Uterus (tissue), 4 donors: ENCODE measurements at places on chromosomes 1 and 21.

DNA sequence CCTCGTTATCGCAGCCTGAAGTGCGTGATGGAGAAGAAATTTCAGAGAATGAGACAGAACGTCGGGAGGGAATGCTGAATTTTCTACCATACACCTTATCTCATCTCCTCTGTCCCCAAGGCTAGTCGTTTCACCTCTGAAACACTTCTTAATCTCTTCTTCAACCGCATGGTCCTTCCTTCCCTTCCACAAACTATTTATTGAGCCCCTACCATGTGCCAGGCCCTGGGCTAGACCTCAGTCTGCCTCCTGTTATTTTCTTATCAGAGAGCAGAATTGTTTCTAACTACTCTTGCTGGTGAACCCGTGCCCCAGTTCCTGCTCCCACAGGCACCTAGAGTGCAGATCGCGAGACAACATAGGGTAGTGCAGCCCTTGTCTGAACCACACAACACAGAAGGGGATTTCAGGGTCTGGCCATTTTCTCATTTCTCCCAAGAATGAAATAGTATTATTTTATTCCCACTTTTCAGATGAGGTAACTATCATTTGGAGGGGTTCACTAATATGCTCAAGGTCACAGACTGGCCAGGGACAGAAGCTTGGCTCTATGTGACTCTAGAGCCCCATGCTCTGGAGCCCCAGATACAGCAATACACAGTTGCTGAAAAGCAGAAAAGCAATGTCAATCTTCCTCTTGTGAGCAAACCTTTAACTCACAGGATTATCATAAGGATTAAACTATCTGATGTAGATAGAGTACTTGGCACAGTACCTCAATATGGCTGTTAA is 598 bp upstream of the ADIPOR1 start:
- no peak for DNase-seq

- no peak for DNase-seq
Observed at GRCh38 chr1:116716391-116716790, 37.8 kb upstream of the CD2 start.

GRCh38 chr21:23401278-23401677 is 2206.0 kb downstream of the MRPL39 start:
- no peak for DNase-seq

DNA sequence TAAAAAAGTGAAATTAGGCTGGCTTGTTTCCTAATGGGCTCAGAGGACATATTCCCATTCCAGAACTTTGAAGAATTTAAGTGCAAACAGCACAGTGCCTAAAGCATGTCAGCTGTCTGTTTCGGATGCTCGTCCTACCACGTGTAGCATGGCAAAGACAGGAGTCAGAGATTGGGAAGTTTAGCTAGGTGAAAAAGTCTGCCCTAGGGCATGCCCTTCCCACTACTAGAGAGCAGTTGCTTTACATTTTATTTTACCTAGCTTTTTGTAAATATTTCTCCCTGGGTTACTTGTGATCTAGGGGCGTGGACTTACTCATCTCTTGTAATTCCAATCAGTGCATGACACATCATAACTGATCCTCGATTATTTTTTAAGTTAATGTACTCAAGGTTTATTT is 111.1 kb downstream of the LMO4 start:
- no peak for DNase-seq

GRCh38 chr1:84997667-84998600 is 1.0 kb upstream of the MCOLN2 start:
- no peak for DNase-seq

DNA sequence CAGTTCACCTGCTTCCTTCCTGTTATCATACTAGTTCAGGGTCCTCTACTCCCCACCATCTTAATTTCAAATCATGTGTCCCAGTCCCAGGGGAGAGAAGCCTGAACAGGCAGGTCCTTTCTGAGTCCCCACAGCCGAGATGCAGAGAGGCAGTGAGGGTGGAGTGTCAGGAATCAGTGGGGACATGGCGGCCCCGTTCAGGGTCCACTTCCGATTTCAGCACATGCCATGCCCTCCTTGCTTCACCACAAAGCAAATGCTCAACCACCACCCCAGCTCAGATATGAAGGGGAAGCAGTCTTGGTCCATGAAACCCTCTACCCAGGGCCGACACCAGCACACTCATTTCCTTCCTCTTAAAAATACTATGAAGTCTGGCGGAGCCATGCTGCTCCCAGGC is 5.2 kb upstream of the SEMA4A start:
- DNase-seq, result no peak

- no peak for DNase-seq
Observed at GRCh38 chr1:160405331-160405877, 5.0 kb downstream of the VANGL2 start.

DNA sequence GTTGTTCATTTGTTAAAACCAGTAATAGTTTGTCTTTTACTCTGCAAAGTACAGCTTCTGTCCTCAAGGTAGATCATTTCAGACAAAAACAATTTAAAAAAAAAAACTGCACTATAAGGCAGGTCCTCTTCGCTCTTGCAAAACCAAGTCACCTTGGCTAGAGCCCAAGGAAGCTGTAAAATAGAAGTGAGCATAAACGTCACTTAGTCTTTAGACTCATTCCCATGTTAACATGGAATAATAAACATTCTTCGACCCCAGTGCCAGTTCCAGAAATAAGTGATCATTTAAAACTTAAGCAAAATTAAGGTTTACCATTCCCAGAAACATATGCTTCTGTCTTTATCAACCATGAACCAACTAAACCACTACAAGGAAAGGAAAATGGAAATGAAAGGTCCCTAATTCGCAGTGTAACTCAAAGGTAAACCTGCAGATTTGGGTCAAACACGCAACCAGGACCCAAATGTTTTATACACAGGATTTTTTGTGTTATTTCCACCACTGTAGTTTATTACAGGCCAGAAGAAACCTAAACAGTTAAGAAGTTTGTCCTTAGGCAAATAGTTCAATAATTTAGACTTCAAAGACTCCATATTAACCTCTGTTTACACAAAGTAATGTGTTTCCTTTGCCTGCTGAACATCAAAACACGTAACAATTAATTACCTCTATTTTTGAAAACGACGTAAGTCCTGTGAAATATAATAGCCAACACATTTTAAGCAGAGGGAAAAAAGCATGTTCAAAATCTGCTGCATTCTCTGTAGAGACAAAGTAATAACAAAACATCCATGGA is 54.6 kb downstream of the TGFBR3 start:
- DNase-seq, result peak; percentile 75

DNA sequence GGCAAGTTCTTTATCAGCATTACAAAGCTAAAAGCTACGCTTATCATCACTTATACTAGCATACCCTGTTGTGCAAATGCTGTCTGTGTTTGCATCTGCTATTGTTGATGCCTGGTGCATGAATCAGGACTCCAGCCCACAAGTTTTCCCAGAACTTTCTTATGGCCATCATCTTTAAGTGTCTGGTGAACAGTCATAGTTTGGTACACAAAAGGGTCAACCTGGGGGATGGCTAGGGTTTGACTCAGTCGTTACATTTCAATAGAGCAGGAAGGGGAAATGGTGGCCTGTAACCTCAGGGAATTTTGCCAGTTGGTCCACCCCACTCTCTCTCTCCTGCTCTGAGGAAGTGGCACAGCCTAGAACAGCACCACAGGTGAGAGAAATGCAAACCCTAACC is 35.4 kb downstream of the SELL start:
- DNase-seq, result no peak

- DNase-seq, result no peak
Observed at GRCh38 chr1:81023187-81023724, 777.5 kb upstream of the ADGRL2 start.

DNA sequence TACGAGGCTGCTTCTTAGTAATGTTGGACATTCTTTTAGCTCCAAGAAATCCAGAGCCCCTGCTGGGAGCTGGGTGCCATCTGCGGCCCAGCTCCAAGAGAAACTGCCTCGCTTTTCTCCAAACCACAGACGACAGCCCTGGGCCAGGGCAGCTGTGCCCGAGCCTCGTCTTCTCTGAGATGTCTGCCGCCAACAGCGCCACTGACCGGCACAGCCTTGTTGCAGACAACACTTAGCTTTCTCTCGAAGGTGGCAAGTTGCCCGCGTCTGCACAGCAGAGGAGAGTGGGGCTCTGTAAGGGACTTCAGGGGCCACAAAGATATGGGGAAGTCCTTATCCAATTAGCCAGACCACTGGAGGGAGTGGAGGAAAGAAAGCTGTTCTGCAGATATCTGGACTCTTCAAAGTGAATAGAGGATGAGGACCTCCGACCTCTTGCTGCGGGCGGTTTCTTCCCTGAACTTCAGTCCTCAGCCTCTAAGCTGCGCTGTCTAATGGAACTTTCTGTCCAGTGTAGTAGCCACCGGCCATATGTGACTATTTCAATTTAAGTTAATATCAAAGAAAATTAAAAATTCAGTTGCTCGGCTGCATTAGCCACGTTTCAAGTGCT is 63.9 kb upstream of the DISP3 start:
- no peak for DNase-seq

- no peak for DNase-seq
Observed at GRCh38 chr1:216173376-216173995, 249.8 kb downstream of the USH2A start.

GRCh38 chr1:206790502-206791250 is 18.4 kb upstream of the IL10 start:
- no peak for DNase-seq

- no peak for DNase-seq
Observed at GRCh38 chr1:98940069-98940721, 64.5 kb downstream of the PLPPR5 start.

GRCh38 chr1:231828182-231828920 is 201.8 kb downstream of the DISC1 start:
- no peak for DNase-seq

GRCh38 chr21:45534636-45535331 is 7.5 kb downstream of the SLC19A1 start:
- DNase-seq, result peak; percentile 14

DNA sequence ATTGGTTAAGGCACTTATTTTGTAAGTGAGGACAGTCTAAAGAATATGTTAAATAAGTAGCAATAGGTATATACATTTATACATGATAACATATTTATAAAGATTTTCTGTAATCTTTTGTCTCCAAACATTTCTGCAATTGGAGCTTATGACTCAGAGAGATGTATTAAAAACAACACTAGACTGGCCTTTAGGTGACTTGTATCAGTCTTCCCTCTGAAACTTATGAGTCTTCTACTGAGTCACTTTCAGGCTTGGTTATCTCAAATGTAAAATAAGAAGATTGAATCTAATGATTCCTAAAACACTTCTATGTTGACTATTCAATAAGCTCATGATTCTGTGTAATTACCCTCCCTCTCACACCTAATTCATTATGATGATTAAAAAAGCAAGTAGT is 672.6 kb upstream of the NEGR1 start:
- DNase-seq, result no peak

- DNase-seq, result no peak
Observed at GRCh38 chr21:30248844-30249243, 32.9 kb upstream of the CLDN8 start.

DNA sequence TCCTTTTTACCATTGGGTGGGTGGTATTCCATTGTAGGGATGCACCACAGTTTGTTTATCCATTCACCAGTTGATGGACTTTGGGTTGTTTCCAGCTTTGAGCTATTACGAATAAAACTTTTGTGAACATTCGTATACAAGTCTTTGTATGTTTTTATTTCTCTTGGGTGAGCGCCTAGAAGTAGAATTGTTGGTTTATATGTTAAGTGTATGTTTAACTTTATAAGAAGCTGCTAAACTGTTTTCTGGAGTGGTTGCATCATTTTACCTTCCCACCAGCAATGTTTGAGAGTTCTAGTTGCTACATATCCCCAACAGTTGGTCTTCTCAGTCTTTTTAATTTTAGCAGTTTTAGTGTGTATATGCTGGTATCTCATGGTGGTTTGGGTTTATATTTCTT is 132.5 kb downstream of the PEX14 start:
- DNase-seq, result no peak

DNA sequence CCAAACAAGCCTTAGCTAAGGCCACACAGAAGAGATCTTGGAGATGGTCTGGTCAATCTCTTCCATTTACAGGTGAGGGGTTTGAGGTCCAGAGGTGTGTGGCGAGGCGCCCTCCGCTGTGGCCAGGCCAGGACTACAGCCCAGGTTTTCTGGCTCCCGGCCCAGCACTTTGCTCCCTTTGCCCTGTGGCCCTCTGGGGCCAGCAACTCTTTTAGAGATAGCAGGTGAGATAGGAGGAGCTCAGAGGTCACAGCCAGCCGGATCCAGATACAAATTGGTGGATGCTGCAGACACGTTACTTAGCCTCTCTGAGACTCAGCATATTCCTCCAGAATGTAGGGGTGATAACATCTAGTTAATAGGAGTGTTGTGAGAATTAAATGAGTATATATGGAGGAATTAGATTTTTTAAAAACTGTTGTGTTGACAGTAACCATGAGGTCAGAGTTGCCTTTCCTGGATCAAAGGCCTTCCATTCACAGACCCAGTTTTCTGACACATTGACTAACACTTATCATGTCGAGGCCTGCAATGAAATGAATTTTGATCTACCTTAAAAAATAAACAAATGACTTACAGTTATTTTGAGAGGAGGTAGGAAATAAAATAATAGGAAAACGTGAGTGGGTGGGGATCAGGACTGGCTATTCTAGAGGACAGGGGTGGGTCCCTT is 16.6 kb downstream of the TEX35 start:
- no peak for DNase-seq

GRCh38 chr1:205812878-205813754 is at the start of gene SLC41A1:
Gene SLC41A1, minus strand, starts transcription at chr1:205813198. Its CDS starts 2,757 bp downstream, at chr1:205810441.
- DNase-seq, result peak; percentile 95

GRCh38 chr1:21219674-21220073 is 43.0 kb upstream of the EIF4G3 start:
- no peak for DNase-seq

DNA sequence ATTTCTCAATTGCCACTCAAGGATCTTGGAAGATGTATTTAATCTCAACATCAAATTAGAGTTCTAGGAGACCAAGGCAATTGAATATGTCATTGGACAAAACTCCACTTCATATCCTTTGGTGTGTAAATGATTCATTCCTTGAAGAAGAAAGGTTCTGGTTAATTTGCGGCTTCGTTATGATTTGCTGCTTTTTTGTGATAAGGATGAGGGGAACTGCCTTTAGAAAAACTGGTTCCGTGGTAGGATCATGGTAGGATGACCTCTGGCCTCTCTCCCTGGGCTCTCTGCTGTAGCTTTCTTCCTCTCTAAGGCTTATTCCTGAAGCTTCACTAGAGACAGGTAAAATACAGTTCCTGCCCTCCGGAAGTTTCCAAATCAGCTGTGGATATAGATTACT is 51.5 kb upstream of the ERRFI1 start:
- no peak for DNase-seq

DNA sequence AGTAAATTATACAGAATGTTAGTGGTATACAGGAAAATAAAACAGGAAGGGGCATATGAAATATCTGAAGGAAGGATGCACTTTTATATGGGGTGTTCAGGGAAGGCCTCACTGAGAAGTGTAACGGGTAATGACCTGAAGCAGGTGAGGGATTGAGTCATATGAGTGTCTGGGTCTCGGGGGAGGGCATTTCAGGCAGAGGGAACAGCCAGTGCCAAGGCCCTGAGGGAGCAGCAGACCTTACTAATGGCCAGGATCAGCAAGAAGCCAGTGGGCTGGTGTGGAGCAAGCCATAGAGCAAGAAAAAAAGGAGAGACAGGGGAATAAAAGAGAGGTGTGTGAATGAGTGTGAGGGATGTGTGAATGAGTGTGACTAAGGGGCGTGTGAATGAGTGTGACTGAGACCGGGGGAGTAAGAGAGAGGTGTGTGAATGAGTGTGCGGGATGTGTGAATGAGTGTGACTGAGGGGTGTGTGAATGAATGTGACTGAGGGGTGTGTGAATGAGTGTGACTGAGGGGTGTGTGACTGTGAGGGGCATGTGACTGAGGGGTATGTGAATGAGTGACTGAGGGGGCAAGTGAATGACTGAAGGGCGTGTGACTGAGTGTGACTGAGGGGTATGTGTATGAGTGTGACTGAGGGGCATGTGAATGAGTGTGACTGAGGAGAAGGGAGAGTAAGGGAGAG is 107.2 kb downstream of the GLIS1 start:
- DNase-seq, result no peak

- no peak for DNase-seq
Observed at GRCh38 chr1:84884671-84885389, 8.2 kb downstream of the LPAR3 start.
